Ovary (tissue), 10 donors: ENCODE measurements at places on chromosomes 5 and 9.

DNA sequence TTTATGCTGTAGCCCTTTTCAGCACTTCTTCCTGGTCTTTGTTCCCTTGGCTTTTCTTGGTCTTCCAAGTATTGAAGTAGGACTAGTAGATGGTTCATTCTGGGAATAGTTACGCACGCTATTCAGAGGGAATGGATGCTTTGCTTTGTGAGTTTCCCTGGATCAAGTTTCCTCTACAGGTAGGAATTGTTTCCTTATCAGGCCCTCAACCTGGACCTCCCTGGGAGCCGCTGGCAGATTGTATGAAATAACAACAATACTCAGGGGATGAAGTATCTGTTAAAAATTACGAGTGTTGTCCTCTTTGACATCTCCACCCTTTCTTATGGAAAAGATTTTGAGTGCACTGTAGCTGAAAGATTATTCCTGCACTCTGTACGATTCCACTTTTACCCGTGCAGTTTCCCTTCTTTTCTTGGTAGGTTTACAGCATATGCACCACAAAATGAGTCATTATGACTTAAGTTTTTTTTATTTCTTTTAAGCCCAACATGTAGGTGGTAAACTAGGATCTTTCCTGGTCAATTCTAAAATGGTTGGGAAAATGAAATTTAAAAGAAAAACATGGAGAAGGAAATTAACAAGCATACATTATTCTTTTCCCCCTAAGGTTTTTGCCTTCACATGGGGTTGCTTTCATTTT is 57.9 kb downstream of the ARHGAP26 start:
- DNase-seq: no peak

DNA sequence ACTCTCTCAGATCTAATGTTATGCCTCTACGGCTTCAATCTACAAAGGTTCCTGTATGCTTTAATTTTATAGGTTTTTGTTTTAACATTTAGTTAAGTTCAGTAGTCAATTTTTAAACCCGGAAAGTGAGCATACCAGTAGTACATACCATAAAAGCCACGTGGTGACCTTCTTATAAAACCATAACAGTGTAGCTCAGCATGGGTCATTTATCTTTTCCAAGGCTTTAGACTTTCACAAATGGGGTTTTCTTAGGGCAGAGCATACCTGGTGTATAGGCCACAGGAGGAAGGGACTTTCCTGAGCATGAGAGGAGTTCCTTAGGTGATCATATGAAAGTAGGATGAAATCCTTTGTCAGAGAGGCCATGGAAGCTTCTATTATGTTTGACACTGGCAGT is 23.2 kb downstream of the ECM2 start:
- DNase-seq: no peak

DNA sequence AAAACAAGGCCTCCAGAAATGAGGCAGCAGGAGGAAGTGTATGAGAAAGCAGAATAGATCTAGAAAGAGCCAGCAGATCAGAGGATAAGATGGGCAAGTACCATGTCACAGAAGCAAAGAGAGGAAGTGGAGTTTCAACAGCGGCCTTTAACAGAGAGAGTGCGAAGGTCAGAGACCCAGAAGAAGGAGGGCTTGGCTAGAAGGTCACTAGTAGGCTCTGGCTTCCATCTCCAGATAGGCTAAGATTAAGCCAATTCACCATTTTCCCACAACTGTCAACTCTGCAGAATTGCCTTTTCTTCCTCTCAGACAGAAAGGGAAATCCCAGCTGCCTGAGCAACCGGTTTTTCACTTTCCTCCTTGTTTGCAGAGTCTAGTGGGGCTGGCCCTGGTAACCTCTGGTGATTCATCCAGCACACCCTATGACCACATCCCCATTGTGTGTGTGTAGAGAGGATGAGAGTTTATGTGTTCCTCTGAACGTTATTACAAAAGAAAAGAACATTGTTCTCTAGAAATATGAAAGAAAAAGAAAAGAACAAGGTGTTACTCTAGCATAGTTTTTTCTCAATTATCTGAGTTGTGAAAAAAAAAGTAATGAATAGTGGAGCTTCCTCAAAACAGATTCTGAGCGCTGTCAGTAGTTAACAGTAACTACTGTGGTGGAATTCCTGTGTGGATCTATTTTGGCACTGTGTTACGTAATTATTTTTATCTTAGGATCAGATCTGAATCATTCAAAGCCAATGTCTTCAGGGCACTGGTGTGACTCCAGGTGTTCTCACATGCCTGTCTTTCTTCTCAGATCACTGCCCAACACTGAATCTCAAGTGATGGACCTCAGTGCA is 220.4 kb downstream of the ARRDC3 start:
- DNase-seq: peak; percentile 33

- DNase-seq: no peak
Observed at GRCh38 chr5:81679885-81680284, 71.0 kb downstream of the SSBP2 start.

- DNase-seq: no peak
Observed at GRCh38 chr9:115628426-115628825, 510.5 kb upstream of the TNC start.

GRCh38 chr9:121326130-121326838 is 43.8 kb downstream of the STOM start:
- peak; percentile 70 for DNase-seq

GRCh38 chr5:176337913-176338312 is 23.7 kb downstream of the KIAA1191 start:
- no peak for DNase-seq
